CD14-positive monocyte (primary cell): ENCODE measurements at places on chromosomes 4 and X.

DNA sequence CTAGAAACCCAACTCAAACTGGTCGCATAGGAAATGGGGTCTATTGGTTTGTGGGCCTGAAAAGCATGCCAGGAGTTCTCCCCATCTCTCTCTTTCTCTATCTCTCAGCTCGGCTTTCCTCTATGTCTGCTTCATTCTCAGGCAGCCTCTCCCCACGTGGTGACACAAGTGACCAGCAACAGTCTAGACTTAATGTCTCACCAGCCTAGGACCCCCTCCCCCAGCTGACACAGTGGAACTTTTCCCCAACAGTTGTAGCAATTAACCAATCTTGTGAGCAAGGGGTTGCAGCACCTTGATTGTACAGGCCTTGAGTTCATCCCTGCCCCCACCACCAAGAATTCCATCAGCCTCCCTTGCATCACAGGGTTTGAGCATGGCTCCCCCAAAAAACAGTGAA, 159.8 kb upstream of the KIT start:
- DNase-seq = no peak

- no peak for DNase-seq
Observed at GRCh38 chr4:168557658-168558057, 60.8 kb downstream of the PALLD start.

DNA sequence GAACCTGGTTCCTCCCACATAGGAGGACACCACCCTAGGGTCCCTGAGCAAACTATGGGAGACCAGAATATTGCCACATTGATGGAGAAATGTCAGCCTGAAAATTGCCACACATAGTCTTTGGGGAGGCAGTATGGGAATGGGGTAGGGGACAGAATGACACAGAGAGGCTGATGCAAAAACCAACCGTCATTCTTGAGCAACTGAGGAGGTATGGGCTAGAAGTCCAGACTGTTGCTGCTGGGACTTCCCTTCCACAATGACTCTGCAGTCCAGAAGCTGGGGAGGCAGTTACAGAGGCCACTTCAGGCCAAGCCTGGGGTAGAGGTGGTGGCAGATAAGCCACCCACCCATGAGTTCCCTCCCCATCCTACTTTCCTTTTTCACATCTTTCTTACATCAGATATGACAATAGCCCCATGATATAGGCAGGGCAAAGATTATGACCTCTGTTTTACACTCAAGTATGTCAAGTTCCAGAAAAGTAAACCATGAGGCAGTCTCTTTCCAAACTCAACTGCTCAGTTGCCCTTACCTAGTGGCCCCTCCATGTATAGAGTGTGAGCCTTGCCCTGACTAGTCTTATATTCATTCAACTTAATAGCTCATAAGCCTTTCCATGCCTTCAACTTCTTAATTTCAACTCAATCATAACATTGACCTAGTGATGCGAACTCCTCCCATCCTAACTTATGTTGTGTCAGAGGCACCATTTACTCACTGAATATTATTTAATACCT, 41.7 kb downstream of the VSIG4 start:
- peak; percentile 94 for DNase-seq

- no peak for DNase-seq
Observed at GRCh38 chr4:155526452-155527169, 140.0 kb upstream of the GUCY1A1 start.

DNA sequence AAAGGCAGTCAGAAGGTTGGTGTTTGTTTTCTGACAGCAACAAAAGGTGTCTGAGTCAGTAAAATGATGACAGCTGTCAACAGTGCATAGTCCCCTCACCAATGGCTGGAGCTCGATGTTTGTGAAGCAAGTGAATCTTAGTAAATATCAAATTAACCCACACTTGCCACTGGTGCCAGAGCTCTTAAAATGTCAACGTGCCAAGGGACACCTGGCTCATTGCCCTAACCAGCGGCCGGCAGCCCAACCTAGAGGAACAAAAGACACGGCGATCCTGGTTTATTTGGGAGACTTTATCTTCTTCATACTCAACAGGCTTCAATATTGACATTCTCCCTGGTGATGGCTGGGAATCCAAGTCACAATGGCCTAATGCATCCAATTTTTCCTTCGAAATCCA, 143.4 kb downstream of the CPEB2 start:
- DNase-seq = no peak

DNA sequence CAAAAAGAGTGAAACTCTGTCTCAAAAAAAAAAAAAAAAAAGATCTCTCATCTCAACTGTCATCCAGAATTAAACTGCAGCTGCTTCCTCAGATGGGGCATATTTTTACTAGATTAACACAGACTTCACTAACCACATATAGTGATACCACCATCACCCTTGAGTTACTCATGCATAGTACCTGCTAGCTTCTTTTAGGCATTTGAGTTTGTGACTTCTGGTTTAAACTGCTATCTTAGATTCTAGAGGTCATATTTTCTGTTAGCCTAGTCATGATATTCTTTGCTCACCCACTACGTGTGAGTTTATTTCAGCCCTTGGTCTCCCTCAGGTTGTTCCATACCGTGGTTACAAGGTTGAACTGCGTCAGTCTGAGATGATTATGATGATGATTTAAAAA, 154.9 kb upstream of the BMP3 start:
- no peak for DNase-seq

- DNase-seq = peak; percentile 55
Observed at GRCh38 chr4:83716874-83717273, 181.0 kb downstream of the GPAT3 start.

DNA sequence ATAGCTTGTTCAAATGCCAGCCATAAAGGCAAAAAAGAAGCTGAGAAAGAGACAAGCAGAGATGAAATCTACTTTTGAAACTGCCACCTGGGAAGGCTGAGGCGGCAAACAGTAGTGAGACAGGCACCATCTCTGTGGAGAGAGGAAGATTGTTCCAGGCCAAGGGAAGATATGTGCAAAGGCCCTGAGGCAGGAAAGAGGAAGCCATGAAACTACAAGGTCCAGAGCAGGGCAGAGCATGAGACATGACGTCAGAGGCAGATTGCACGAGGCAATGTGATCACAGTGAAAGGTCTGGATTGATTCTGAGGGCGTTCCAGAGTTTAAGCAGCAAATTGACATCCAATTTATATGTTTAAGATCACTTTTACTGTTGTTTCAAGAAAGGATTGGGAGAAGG, 226.1 kb downstream of the QDPR start:
- no peak for DNase-seq

GRCh38 chr4:35820003-35820402, 424.3 kb downstream of the ARAP2 start:
- no peak for DNase-seq

GRCh38 chr4:71992571-71993312, 39.1 kb upstream of the NPFFR2 start:
- no peak for DNase-seq

GRCh38 chr4:92100975-92101374, 202.8 kb upstream of the GRID2 start:
- DNase-seq = no peak

DNA sequence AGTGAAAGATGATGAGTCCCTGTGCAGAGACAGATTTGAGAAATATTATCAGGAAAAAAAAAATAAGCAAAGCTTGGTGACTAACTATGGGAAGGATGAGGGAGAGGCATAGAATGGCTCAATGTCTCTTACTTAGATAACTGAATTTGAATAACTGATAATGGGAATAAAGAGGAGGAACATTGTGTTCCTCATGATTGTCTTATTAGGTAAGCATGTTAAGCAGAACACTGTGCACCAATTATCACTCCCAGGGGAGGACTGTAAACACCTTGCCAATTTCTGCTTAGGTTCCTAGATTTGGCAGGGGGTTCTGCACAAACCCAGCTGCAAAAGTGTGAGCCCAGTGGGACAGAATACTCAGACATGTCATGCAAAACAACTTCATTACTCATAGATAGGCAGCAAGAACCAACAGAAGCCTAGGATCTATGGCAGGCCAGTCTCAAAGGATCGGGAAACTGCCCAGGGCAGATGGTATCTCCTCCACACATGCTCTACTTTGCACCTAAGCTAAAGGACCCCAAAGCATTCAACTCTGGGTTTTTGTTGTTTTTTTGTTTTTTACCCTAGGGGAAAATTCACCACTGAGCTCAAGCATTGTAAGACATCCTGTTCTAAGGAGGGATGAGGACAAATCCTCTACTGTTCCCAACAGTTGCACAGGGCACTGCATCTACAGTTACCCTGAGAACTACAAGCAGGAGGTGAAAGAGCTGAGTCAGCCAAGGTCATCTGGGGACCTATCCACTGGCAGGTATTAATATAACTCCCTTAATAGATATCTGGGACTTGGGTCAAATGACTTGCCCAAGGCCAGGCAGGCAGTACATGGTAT, 907.0 kb downstream of the RAPGEF2 start:
- DNase-seq = no peak

DNA sequence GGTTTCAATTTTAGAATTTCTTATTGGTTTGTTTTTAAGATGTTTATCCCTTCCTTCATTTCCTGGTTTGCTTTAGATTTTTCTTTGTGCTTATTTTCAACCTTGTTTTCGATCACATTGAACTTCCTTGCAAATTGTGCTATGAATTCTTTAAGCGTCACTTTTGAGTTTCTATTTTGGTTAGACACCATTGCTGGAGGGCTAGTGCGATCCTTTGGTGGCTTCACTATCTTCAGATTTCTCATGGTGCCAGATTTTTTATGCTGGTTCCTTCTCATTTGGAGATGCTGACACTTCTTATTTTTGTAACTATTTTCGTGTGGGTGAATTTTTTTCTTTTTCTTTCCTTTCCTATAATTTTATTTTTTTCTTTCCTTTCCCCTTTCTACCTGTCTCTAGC, 227.2 kb upstream of the HDX start:
- no peak for DNase-seq

DNA sequence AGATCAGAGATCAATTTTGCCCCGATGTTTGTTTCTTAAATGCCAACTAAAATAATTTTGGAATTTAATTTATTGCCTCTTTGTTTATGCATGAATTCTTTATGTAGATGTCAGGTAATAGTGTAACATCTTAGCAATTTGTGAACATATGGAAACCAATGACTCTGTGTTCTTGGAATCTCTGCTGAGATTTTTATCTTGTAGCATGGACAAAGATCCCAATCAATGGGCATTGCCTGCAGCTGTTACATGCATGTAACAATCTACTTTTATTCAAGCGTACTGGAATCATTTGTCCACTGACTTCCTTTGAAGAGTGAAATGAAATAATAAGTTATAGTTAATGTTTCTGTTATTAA, 61.6 kb upstream of the ARSJ start:
- DNase-seq = no peak

- no peak for DNase-seq
Observed at GRCh38 chr4:7759216-7759615, 180.4 kb downstream of the AFAP1 start.

DNA sequence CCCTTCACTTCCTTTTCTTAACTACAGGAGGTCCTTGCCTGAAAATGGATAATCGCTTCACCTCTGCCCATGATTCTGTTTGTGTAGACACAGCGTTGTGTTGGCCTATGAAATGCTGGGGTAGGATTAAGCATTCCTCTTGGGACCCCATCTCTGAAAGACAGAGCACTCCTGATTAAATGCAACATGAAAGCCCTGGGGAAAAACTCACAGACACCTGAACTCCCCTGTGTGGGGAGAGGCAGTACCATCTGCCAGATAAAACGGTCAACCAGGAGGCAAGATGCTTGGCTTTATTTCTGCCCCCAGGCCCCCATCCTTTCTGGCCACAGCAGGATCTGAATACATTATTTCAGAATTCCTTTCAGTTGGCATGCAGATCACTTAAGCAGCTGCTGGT, 1.9 kb downstream of the LGI2 start:
- DNase-seq = no peak

- no peak for DNase-seq
Observed at GRCh38 chrX:13690836-13691235, 1.9 kb downstream of the RAB9A start.

GRCh38 chr4:147096667-147097604, 151.3 kb upstream of the TTC29 start:
- DNase-seq = peak; percentile 33

DNA sequence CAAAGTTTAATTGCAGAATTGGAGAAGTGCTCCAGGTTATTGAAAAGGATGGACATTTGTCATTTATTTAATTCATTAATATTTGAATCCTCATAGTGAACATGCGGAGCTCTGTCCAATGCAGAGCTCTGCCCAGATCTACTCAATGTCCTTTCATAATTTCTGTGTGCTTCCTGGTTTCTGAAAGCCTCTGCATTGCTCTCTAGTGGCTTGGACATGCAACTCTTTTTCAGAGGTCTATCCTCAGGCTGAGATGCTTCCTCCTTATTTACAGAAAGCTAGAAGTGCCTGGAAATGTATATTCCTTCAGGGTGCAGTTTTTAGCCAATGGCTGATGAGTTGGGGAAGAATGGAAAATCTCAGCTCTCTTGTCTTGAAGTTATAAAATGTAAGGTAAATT, 786.1 kb upstream of the AADAT start:
- DNase-seq = no peak

DNA sequence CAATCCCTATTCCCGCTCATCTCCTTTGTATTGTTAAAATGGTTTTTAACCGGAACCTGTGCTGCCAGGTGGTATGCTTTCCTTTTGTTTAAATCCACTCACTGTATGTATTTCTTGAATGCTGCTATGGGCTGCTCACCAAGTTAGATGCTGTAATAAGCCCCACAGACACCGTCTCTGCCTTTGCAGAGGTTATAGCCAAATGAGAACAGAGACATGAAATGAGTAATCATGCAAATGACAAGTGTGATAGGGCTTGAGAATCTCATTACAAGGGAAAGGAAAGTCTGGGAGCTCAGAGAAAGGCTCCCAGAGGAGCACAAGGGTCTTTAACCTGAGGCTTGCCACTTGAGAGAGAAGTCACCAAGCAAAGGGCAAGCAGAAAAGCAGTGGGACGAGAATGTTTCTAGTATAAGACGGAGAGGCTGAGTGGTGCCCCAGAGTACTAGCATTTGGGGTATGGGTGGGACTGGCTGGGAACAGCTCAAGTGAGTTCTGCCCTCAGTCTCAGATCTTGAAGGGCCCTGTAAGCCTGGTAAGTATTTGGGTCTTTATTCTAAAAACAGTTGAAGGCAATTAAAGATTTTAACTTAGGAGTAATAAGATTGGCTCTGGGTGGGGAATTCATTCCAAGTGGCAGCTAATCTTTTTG, 110.8 kb upstream of the H2AZ1 start:
- no peak for DNase-seq

GRCh38 chr4:113447769-113448168, 313.8 kb downstream of the CAMK2D start:
- DNase-seq = no peak

GRCh38 chr4:74516303-74516702, 71.4 kb downstream of the AREG start:
- no peak for DNase-seq

DNA sequence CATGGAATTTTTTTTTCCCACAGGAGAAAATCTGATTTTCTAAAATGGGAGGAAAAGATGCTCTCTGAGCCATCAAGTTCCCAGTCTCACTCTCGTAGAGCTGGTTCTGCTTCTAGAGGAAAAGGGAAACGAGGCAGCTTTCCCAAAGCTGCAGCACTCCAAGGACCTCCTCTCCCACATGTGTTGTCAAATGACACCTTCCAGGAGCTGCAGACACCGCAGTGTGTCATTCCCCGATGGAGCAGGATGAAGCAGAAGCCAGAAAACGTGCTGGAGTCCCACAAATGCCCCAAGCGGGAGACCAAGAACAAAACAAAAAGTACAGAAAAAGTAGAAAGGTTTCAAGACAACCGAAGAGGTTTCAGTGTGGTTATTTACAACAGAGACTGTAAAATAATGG, 348.1 kb downstream of the ARHGAP10 start:
- no peak for DNase-seq
